ENCODE measurements at places on chromosomes 11 and 22. TPM values are rescaled to one million over a fixed set of nuclear protein-coding genes. Genes with fewer than 3 reads are reported as not detected.

GRCh38 chr11:94181943-94182342 lies 53.3 kb downstream of the PANX1 start:
- DNase-seq: no peak
- no peak overlapping the region for H3K4me3 ChIP-seq
- H3K27me3 ChIP-seq: no peaks in the 10 kb centered on the region
- no peak overlapping the region for H3K27ac ChIP-seq

DNA sequence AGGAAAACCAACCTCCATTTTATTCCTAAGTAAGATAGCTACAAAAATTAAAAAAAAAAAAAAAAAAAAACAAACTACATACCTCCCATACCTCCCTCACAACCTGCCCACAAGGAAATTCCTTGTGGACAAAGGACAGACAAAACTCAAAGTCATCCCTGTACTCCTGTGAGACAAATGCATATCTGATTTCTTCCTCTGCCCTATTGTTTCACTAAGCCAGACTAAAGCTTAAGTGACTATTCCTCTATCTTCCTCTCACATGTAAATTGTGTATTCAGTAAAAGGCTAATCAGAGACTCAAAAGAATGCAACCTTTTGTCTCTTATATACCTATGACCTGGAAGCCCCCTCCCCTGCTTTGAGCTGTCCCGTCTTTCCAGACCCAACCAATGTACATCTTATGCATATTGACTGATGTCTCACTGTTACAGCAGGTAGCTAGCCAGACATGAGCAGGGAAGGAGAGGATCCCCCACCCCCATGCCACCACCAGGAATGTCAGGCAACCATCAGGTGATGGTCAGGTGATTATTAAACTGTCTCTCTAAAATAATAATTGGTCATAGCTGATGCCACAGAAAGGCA lies 289.4 kb downstream of the SBF2 start:
- H3K4me1 ChIP-seq: no peaks in the 10 kb centered on the region
- H3K27me3 ChIP-seq: no peaks in the 10 kb centered on the region
- no peaks in the 10 kb centered on the region for H3K36me3 ChIP-seq
- no peak overlapping the region for H3K4me3 ChIP-seq

DNA sequence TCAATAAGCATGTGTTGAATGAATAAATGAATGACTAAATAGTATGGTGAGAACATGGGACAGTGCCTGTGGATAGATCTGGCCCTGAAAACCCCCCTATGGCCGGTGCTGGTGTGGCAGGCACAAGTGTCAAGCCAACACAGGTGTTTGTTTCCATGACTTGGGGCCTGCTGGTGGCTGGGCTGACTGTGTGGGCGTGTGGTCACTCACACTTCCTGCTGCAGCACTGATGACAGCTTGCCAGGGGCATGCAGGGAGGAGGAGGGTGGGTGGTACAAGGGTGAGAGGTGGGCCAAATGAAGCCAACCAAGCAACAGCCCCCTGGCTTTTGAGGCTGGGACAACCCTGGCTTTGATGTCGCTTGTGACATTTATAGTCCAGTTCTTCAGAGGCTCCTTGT lies 30.3 kb upstream of the ABCC8 start:
- no peak overlapping the region for H3K27ac ChIP-seq
- DNase-seq: no peak
- H3K4me1 ChIP-seq: peaks cover 14% of the 10 kb centered on the region
- H3K27me3 ChIP-seq: peaks cover 2% of the 10 kb centered on the region
- H3K36me3 ChIP-seq: no peaks in the 10 kb centered on the region
- H3K4me3 ChIP-seq: no peak overlapping the region

GRCh38 chr11:101915791-101916291 lies 481 bp downstream of the ANGPTL5 start:
- no peaks in the 10 kb centered on the region for H3K27me3 ChIP-seq
- peaks cover 2% of the 10 kb centered on the region for H3K4me1 ChIP-seq

SCN3B gene
- total RNA-seq: 12.8 TPM

SERHL2 gene
- total RNA-seq: 2.4 TPM

IL17REL gene
- total RNA-seq: not detected

CRYBB3 gene
- 0.13 TPM for total RNA-seq

Measured in muscle of leg (tissue), 16 donors.